ENCODE measurements at places on chromosomes 13 and 19.

- no peak for DNase-seq
These were observed 14.2 kb upstream of the IL17D start for GRCh38 chr13:20689291-20689690.

GRCh38 chr13:22161871-22162270 lies 491.0 kb downstream of the FGF9 start:
- no peak for DNase-seq

GRCh38 chr19:35329323-35329722 lies 336 bp downstream of the CD22 start:
- no peak for DNase-seq

DNA sequence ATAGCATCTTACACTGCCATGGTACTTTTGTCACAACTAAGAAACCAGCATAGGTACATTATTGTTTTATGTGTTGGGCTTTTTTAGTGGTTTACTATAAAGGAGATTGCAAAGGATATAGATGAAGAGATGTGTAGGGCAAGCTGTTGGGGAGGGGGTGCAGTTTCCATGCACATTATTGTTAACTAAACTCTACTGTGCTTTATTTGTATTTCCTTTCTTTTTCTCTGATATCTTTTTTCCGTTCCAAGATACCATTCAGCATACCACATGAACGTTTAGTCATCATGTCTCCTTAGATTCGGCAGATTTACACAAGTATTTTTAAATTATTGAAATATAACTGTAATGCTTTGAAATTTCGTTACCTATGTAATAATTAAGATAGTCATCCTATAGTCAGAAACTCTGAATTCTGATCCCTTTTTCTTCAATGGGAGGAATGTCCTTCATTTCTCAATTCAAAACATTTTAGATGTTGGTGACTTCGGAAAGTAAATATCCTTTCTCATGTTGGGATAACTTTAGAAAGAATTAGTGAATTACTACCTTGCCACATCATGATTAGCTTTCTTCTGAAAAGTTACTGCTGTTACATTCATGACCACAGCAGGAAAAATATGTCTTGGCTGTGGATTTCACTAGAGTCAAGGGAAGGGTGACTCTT lies 82.8 kb downstream of the FRY start:
- DNase-seq: no peak

- no peak for DNase-seq
These were observed 105.4 kb upstream of the MBNL2 start for GRCh38 chr13:97116754-97117153.

All from stimulated activated CD4-positive, alpha-beta T cell treated with anti-CD3 and anti-CD28 coated beads, Interleukin-1b, Interleukin-23, amount 100 ng/mL, for 24 hours (primary cell).